NCI-H1930 (cell line): ENCODE measurements at places on chromosomes 7 and 10.

DNA sequence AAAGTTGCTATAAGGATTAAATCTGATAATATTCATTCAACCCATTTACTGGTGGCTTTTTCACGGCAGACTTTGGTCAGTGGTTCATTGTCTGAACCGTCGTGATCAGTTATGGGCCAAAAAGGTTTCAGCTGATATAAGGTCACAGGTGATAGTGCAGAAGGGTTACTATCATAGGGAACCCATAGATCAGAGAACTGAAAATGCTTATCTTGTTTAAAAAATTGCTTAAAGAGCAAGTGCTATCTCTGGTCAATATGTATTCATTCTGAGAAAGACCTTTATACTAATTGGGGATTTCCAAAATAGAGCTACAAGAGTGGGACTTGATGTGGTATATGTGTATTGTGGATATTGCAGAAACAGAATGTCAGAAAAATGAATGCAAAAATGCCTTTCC is 147.8 kb upstream of the SEMA3E start:
- no peak for DNase-seq

DNA sequence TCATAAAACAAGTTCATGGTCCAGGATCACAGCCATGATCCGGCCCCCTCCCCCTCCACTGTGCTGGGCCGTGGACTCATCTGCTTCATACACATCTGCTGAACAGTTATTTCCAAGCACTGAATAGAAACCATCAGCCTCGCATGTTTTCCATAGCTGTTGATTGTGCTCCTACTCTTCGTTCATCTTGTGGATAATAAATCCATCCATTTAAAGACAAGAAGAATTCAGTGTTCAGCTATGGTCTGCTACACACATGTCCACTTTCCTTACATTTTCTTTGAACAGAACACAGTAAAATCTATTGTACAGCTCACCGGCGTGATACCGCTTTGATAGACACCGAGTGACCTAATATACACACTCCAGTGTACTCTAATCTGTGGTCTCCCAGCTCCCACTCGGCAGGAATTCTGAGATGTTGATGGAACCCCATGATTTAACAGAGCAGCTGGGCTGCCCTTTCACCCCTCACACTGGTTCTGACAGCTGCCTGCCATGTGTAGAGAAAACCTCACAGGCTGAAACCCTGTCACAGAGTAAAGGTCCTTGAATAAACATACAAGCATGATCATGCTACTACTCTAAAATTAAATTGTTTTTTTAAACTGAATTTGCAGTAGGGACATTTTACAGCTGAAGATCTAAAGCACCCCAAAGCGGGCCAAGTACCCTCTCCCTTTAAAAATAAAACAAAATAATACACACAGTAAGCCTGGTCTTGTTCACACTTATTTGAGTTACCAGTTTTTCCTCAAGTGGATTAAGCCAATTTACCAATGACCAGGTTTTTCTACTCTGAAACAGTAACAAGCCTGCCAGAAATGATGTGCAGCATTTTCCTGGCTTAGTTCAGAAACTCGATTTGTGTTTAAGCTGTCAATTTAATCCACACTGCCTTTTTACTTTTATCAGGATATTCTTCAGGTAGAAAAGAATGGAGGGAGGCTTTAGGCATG is 95.1 kb upstream of the FZD1 start:
- DNase-seq = no peak

GRCh38 chr7:112080441-112080840 is 125.8 kb downstream of the DOCK4 start:
- DNase-seq = no peak

DNA sequence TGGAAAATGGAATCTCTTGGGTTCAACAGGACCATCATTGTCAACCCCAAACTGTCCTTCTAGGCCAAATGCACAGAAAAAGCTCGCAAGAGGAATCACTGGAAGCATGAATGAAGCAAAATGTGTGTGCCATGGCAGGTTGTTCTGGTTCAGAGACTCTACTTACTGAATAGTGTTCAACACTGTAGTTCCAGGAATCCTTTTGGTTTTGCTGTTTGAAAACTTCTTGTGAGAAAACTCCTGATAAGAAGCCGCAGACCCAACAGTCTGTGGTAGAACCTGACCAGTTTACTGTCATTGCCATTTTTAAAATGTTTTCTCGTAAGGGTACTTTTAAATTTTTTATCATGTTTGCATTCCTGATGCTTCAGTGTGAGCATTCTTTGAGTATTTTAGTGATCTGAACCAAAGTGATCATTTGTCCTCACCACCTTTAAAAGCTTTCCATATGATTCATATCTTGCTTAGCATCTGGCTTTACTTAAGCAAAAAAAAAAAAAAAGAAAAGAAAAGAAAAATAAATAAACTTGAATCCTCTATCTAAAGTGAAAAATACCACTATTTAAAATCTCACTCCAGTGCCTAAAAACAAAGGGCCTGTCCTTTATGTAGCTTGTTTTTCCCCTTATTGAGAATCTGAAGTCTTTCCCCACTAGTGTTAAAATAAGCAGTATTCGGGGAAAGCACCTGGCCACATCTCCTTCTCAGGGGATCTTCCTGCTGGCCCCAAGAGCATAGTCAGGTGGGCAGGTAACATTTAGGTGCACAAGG is 92.4 kb downstream of the WNT2 start:
- DNase-seq = no peak

- no peak for DNase-seq
Observed at GRCh38 chr10:97664282-97664850, 22.7 kb downstream of the AVPI1 start.

DNA sequence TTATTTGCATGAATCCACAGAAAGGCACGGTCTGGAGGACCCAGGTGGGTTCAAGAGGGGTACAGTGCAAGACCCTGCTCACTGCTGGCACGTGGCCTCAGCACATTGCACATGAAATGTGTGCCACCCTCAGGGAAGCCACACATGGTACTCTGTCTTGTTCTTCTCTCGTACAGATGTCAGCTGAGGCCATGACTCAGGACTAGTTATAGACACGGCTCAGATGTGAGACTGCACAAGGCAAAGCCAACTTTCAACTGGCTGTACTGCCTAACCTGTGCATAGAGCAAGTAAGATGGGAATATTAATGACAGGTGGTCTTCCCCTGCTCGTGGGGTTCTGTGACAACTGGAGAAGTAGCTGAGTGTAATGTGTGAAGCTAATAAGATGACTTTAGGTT is 249.4 kb upstream of the CTBP2 start:
- no peak for DNase-seq

DNA sequence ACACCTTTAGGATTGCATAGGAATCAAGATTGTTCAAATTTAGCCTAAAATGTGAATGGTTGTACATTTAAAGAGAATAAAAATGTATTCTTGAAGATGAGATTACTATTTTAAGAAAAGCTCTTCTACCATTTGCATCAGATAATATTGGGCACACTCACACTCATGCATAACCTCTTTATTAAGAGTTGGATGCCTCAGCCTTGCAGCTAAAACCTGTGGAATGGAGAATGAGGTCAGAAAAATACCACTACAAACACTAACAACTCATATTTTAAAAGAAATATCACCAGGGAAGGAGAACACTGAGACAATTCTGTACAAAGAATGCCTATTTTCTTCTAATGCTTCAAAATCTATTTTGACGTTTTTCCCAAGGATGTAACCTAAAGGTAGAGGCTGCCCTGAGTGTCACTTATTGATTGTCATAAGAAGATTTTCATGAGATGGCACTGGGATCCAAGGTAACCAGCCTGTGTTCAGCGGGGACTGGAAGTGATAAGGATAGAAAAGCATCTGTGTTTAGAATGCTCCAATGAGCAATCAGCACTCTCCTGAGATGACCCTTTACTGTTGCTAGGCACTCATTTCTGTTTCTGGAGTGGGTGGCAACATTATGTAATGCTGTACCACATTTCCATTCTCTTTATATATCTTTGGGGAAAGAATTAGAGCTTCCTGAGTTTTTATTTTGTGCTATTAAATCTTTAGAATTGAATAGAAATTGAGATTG is 26.6 kb downstream of the REEP3 start:
- DNase-seq = no peak

DNA sequence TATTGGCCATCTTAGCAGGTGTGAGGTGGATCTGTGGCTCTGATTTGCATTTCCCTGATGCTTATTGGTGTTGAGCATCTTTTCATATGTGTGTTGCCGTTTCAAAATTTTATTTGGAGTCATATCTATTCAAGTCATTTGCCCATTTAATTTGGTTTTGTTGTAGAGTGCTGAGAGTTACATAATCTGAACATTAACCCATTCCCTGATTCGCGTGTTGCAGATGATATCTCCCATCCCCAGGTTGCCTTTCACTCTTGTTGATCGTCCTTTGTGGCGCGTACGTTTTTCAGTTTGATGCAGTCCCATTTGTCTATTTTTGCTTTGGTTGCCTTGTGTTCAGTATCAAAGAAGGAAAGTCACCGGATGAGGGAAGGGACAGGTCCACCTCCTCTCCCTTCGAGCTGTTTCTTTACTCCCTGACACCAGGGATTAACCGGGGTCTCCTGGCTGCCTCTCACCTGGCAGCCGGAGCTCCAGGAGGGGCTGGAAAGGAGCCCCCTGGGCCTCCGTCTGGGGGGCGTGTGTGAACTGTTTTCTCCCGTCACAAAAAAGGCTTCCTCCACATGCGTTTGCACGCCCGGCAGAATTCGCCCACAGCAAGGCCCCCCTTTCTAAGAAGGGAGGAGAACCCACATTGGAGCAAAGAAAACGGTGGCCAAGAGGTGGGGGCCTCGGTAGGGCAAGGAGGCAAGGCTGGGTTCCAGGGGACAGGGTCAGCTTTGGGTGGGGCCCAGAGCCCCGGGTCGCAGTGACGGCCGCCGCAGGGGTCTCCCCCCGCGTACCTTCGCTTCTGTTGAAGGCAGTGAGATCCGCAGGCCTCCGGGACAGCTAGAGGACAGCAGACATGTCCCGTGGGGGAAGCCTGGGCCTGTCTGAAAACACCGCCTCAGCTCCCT is 8.3 kb downstream of the MNX1 start:
- no peak for DNase-seq

- DNase-seq = no peak
Observed at GRCh38 chr10:2144584-2144983, 407.3 kb upstream of the ADARB2 start.

DNA sequence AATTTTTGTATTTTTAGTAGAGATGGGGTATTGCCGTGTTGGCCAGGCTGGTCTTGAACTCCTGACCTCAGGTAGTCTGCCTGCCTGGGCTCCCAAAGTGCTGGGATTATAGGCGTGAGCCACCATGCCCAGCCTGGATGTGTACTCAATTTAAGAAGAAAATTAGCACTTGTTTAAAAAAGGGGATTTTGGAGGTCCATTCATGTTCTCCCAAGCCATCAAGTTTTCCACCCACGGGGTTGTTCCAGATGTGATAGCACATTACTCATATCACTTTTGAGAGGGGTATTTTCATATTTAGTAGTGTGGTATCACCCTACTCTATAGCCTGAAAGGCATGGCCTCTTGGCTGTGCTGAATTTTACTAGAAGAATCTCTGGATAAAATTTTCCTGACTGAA is 10.5 kb upstream of the SLC26A3 start:
- DNase-seq = no peak

- no peak for DNase-seq
Observed at GRCh38 chr10:45198486-45199204, 116.8 kb downstream of the OR13A1 start.

DNA sequence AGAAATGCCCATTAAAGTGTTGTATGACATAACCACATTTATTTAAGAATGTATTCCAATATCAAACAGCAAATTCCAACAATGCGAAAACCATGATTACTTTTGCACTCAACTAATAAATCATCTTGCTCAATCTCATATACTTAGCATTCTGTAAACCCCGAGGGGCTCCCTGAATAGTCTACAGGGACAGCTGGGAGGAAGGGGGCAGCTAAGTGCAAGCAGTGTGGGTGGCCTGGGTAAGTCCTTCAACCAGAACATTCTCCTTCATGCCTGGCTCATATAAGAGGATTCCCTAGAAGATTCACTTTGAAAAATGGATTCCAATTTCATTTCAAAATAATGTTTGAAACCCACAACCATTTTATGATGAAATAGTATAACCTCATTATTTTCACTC is 355.5 kb downstream of the CDC14C start:
- DNase-seq = no peak

GRCh38 chr10:95655571-95656290 is 780 bp downstream of the ALDH18A1 start:
- no peak for DNase-seq

DNA sequence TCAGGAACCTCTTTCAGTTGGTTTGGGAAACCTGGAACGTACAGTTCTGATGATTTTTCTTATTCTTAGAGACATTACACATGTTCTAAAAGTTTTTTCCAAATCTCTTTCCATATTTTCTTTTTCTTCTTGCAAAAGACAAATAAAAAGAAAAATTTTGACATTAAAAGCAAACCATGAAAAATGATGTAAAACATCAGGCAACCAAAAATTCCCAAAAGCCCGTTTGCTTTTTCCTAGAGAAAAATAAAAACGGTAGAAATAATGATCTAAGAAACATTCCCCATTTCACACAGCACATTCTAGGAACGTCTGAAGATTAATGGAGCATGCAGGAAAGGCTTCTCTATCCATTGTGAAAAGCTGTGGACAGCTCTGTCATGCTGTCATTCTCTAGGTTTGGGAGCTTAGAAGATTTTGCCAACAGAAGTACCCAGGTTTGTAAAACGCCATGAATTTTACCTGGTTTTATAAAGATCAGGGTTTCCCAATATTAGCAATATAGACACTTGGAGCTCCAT is 11.2 kb upstream of the PRTFDC1 start:
- no peak for DNase-seq

DNA sequence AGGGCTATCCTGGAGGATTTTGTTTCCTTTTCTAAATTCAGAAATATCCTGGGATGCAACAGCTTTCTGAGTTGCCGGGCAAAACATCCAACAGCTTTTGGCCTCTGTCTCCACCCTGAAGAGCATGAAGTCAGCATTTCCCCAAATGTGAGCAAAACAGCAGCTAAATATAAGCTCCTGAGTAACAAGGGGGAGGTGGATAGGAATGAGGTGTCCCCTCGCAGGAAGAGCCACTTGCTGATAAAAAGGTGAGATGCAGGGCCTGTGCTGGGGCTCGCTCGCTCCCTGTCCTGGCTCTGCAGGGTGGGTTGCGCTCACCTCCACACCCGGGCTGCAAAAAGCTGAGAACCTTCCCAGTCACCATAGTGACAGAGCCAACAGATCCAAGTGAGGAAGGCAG is 264.3 kb downstream of the ZEB1 start:
- no peak for DNase-seq

- DNase-seq = no peak
Observed at GRCh38 chr7:27686315-27686714, 23.6 kb upstream of the HIBADH start.

GRCh38 chr7:108000875-108001763 is 1.8 kb downstream of the LAMB1 start:
- no peak for DNase-seq
